Activated B cell treated with CpG ODN at 0.5 μM for 24 hours (primary cell): ENCODE measurements at places on chromosomes 2 and 18.

DNA sequence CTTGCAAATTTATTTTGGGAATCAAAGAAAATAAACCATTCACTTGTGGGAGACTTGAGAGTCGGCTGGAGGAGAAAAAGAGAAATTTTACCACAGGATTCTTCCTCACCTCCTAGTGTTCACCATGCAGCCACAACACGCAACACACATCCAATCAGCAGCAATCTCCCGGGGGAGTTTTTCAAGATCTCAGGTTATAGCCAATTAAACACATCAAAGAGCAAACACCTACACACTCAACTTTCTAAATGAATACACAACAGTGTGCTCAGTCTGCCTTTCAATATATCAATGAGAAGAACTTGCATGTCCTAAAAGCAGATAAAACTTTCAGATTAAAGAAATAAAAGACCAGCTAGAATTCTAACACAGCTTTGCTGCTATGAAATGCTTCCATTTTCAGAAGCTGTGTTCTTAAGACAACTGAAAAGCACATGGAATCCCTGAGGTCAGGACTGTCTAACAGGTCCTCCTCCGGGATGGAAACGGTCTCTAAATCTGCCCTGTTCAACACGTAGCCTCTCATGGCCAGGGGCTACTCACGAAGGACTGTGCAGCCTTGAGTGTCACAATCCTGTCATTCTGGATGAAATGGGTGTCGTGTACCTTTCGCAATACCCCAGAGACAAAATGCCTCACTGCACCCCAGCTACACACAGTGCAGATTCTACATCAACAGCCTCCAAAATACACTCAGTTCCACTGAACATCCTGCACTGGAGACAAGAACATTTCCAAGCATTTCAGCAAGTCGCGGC is 84.2 kb downstream of the ZNF516 start:
- no peaks in the 10 kb centered on the region for H3K27me3 ChIP-seq
- peaks cover 6% of the 10 kb centered on the region for H3K4me1 ChIP-seq
- DNase-seq = no peak
- H3K27ac ChIP-seq = no peak overlapping the region
- no peak overlapping the region for H3K4me3 ChIP-seq

DNA sequence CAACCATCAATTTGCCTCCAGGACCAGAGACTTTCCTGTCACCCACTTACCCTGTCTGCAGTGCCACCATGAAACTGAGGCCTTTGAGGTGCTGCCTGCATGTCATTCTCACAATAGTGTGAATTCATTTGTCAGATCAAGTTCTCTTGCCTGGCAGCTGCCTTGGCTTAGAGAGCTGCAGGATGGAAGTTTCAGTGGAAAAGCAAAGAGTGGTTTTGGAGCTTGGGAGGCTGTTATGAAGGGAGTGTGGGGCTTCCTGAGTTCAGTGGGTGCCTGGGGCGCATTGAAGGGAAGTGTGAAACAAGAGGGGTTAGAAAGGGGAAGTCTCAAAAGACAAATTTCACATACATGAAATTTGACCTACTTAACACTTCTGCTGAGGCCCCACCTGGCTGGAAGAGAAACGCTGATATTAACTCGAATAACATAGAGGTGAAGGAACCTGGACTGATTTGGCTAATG is 7.9 kb upstream of the LBH start:
- peak overlapping the region; percentile 99 for H3K27ac ChIP-seq
- H3K27me3 ChIP-seq = no peaks in the 10 kb centered on the region
- peaks cover 65% of the 10 kb centered on the region for H3K4me1 ChIP-seq

DNA sequence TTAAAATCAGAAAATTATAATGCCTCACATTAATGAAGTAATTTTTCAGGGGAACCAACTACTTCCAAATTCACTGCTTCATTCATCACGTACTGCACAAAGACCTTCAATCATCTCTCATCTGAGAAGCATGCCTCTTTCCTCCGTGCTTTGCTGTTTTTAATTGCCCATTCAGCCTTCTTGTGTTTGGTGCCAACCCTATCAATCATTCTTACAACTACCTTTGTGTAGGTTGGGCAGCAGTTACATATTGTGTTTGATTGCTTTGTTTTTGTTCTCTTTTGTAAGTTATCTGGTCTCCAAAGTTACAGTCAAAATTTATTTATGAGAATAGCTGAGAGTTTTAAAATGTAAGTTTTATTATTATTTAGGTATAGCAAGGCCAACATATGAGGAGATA is 549.0 kb upstream of the SLC8A1 start:
- H3K36me3 ChIP-seq = no peaks in the 10 kb centered on the region
- no peak overlapping the region for H3K4me3 ChIP-seq
- no peaks in the 10 kb centered on the region for H3K27me3 ChIP-seq
- DNase-seq = no peak
- no peaks in the 10 kb centered on the region for H3K4me1 ChIP-seq

DNA sequence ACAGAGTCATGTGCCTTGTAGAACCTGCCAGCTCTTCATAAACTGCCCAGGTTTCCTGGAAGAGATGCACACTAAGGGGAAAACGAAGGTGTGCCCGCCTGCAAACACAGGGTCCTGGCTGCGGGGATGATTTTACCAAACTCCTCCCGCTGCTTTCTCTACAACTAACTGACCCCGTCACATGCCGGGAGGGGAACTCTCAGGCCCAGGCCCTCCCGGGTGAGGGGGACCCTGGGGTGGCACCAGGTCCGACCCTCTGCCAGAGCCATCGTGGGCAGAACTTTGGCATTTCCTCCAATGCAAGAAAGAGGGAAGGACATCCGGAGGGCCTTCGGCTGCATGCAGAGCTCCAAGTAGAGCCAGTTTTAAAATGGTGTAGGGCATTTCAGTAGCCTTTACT is 28.6 kb downstream of the CAPN13 start:
- H3K27ac ChIP-seq = no peak overlapping the region
- no peaks in the 10 kb centered on the region for H3K36me3 ChIP-seq
- H3K4me3 ChIP-seq = no peak overlapping the region

DNA sequence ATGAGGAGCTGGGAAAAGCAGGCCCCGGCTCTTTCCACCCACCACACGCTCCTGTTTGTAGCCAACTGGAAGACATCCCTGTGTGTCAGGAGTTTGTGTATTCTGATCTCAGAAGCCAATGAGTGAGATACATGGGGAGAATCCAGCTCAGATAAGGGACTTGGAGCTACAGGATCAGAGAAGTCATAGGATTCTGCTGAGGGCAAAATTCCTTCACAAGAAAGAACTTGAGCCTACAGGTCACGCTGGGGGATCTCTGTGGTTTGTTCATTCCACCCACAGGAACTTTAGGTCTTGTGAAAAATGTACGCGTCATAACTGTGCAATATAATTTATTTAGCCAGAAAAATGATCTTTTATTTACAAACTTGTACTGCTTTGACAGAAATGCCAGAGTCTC is 80.1 kb upstream of the SMIM21 start:
- no peak overlapping the region for H3K27ac ChIP-seq
- H3K36me3 ChIP-seq = no peaks in the 10 kb centered on the region
- no peak for DNase-seq
- H3K27me3 ChIP-seq = peaks cover 9% of the 10 kb centered on the region
- no peak overlapping the region for H3K4me3 ChIP-seq

- H3K36me3 ChIP-seq = no peaks in the 10 kb centered on the region
- H3K4me3 ChIP-seq = no peak overlapping the region
- no peak for DNase-seq
- H3K4me1 ChIP-seq = no peaks in the 10 kb centered on the region
Observed at GRCh38 chr2:158498043-158498748, 41.4 kb downstream of the PKP4 start.

DNA sequence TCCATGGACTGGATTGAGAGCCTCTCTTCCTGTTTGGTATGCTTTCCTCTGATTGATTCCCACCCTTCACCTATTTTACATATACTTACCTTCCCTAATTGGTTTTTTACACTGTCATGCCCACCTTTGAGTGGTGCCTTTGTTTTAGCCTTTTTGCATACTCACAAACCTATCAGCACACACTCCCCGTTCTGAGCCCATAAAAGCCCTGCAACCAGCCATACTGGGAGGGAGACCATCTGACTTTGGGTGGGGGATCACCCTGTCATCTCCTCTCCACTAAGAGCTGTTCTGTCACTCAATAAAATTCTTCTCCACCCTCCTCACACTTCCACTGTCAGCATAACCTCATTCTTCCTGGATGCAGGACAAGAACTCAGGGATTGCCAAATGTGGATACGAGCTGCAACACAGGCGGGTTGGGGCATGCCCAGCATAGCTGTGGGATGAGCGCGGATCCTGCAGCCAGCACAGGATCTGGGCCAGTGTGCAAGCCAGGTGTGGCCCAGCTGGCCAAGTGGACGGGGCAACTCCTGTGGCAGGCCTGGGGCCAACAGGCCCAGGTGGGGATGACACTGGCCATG is 9.4 kb upstream of the MOB1A start:
- H3K4me3 ChIP-seq = no peak overlapping the region
- no peaks in the 10 kb centered on the region for H3K27me3 ChIP-seq
- H3K36me3 ChIP-seq = no peaks in the 10 kb centered on the region
- peak overlapping the region; percentile 5 for H3K27ac ChIP-seq
